ENCODE measurements at places on chromosomes 1 and 21. TPM values are rescaled to one million over a fixed set of nuclear protein-coding genes. Genes with fewer than 3 reads are reported as not detected.

RNU1-2 gene
- total RNA-seq = not detected

DNA sequence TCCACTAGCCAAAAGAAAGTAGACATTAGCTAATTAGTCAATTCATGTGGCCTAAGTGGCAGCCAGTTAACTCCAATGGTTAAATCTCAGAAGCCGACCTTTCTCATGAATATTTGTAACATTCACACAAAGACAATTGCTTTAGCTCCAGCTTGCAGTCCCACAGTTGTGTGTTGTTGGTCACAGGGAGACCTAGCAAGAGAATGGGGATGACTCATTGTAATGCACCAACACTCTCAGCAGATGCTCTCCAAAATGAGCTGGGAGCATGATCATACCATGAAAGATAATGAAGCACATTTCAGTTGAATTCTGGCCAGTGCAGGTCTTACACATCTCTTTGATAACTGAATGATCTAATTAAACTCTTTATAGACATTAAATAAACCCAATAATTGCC, 160.4 kb downstream of the HLX start:
- no peak for DNase-seq

RNASEL gene
- 5.0 TPM for total RNA-seq

HMGCS2 gene
- total RNA-seq = not detected

- no peak for DNase-seq
Observed at GRCh38 chr1:98906809-98907208, 97.9 kb downstream of the PLPPR5 start.

- no peak for DNase-seq
Observed at GRCh38 chr1:46757247-46757955, 38.5 kb upstream of the EFCAB14 start.

PGLYRP3 gene
- total RNA-seq = not detected

DNA sequence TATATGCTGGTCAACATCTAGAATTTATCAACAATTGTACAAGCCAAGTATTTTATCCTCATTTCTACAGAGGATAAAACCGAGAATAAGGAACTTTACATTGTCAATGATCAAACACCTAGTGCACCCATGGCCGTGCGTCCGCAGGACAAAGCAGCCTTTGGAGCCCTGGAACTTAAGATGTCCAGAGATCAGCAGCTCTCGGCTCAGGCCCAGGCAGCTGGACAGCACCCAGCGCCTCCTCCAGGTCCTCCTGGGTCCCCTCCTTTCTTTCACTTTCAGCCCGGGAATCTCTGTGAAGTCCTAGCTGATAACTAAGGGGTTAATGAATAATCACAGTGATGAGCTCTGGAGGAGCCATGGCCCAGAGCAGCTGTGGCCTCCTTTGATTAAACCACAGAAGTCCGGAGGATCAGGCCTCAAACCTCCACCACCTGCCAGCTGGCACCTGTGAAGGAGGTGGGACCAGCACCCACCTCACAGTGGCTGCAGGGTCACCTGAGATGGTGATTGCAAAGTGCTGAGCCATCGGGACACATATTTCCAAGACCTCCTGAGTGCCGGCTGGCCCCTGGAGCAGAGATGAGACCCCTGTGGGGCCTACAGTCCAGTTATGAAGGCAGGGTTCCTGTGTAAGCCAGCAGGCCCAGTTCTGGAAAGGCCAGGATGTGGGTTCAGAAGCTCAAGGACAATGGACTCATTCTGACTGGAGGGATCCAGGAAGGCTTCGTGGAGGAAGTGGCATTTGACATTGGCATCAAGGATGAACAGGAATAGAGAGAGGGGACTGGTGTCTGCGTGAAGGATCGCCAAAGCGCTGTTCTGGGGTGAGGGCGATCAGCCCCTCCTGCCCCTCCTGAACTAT, 11.6 kb upstream of the SAMD11 start:
- DNase-seq = no peak

HOOK1 gene
- 5.5 TPM for total RNA-seq

GRCh38 chr1:179632868-179633267, 41.2 kb downstream of the TDRD5 start:
- no peak for DNase-seq

- DNase-seq = no peak
Observed at GRCh38 chr1:223258751-223259198, 105.2 kb downstream of the SUSD4 start.

DNA sequence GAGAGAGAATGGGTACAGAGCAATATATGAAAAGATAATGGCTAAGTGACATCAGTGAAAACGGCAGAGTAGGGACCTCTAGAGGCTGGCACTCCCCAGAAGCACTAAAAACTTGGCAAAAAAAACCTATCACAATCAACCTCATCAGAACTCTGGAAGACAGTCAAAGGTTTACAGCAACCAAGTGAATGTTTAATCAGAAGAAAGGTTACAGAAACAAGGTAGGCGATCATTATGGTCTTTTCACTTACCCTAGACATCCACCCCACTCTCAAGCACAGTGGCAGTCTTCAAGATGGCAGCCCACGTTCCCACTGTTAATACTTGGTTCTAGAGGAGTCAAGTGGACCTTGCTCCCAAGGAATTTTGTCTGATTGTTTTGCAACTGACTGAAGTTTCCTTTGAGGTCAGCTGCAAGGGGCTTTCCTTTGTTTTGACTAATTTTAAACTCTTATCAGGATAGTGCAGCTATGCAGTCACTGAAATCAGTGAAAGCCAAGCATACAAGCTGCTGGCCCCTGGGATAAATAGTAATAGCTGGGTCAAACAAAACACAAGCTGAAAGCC, 7.2 kb downstream of the KIFAP3 start:
- DNase-seq = peak; percentile 89

NOS1AP gene
- not detected for total RNA-seq

DNA sequence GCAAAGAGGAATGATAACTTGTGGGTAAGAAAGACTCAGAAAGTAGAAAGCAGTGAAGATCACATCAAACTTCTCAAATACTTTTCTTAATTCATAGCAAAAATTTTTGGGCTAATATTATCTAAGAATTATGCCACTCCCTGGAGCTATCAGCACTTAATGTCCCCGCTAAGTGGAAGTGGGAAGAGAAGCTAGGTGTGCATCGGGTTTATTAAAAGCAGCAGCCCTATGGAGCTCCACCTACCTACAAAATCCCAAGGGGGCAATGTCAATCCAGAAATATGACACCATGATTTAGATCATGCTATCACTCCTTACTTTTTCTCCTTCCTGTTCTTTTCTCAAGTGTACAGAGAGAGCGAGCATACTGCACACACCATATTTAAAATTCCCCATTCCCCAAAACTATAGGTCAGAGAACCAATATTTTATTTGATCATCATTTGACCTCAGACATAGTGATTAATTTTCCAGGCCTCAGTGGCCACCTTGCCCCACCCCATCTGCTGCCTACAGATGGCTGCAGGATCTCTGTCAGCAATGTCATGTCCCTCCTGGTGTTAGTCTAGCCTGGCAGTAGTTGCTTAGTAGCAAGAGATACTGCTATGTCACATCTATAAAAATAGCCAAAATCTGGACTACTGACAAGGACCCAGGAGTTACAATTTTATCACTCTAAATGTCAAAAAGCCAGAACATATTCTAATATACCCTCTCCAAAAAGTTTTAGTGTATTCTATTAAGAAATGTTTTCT, 66.6 kb downstream of the MAP3K21 start:
- DNase-seq = no peak

- DNase-seq = no peak
Observed at GRCh38 chr1:161007369-161007768, 13.6 kb downstream of the F11R start.

URB1 gene
- total RNA-seq = 9.6 TPM

GRCh38 chr1:4045397-4046010, 145.4 kb upstream of the C1orf174 start:
- no peak for DNase-seq

GBP2 gene
- total RNA-seq = 3.7 TPM

TCHH gene
- total RNA-seq = not detected

- peak; percentile 25 for DNase-seq
Observed at GRCh38 chr1:196393742-196394141, 214.5 kb downstream of the KCNT2 start.

ZSWIM5 gene
- 1.6 TPM for total RNA-seq

DNA sequence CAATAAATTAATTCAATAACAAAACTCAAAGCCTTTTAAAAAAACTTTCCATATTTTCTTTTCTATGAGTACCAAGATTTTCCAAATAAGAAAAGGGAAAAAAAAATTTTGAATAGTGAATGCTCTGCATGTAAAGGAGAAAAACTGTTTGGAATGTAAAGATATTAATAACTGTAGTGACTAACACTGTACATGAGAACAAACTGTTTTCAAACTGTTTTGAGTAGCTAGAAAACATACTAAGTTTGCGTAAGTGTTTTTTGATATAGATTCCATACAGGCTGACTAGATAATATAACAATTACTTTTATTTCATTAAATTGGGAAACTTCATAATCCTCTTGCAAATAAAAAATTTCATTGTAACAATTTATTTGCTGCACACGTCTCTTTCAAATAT, 150.5 kb downstream of the DPYD start:
- no peak for DNase-seq

DNA sequence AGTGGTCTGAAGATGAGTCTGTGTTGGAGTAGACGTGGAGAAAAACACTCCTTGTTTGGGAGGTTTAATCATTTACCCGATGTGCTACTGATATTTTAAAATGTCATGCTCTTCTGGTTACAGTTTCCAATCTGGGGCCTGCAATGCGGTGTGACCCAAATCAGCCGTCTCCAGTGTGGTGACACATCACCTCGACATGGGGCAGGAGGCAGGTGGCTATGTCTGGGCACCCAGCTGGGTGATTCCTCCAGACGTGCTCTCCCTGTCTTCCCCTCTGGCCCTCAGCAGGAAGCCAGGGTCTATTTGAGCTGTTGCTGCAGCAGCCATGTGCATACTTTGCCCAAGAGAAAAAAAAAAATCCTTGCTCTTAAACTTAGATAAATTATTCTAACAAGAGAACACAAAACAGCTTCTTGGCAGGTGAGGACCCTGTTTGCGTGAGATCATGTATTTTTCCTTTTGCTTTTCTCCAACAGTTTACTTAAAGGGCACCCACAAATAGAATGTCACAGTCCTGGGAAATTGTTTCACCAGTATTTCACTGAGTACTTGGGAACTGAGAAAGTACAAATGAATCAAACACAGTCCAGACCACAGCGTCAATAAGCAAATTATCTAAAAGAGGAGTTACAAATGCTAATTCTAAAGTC, 38.9 kb upstream of the MAP10 start:
- peak; percentile 89 for DNase-seq

GRCh38 chr1:94154989-94155388, 34.0 kb upstream of the ABCA4 start:
- no peak for DNase-seq

DNA sequence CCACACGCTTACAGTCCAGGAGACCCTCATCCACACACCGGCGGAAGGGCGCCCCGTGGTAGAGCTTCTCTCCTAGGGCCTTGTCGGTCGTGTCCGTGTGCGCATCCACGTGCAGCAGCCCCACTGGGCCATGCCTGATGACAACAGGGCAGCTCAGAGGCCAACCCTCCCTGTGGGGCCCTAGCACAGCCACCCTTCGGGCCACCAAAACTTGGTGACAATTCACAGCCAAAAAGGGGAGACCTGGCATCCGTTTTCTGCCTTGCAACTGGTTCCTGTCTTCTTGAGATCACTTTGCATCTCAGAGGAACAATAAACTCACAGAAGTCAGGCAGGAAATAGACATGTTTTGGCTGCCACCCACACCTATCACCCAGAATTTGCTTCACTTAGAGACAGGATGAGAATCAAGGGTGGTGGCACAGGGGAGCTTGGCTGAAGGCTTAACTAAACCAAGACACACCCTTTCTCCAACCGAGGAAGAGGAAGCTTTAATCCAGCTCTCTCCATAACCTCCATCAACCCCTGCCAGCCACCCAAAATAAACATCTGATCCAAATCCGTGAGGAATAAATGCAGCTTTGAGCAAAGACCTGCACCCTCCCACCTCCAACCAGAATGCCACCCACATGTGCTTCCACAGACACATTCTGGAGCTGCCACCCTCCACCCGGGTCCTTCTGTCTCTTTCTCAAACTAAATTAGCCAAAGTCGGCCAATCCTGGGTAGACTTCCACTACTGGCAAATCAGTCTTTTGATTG, 5.7 kb downstream of the AGMAT start:
- DNase-seq = no peak

- no peak for DNase-seq
Observed at GRCh38 chr1:10128101-10128765, 82.1 kb upstream of the KIF1B start.

NIT1 gene
- 38.2 TPM for total RNA-seq

S100A8 gene
- total RNA-seq = not detected

DNA sequence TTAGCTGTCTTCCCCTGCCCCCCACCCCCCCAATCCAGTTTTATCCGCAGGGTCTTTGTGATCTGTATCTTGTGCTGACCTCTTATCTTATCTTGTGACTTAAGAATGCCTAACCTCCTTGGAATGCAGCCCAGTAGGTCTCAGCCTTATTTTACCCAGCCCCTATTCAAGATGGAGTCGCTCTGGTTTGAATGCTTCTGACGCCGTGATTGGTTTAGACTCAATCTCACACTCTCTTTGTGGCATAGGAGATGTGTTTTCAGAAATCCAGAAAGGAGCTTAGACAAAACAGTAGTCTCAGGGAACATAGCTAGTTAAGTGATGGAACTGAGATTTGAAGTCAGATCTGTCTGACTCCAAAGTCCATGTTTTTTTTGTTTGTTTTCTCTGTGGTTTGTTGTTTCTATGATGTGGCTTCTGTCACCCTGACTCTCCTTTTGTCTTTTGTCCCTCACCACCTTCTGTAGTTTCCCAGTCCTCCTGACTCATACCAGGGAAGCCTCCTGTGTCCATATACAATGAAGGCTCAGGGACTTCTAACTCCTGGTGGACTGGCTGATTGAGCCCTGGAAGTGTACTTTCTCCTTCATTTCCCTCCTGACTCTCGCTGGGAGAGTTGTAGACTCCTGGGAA, 18.1 kb upstream of the USP24 start:
- DNase-seq = peak; percentile 55

IGFN1 gene
- 65.4 TPM for total RNA-seq

GNAT2 gene
- not detected for total RNA-seq

DNA sequence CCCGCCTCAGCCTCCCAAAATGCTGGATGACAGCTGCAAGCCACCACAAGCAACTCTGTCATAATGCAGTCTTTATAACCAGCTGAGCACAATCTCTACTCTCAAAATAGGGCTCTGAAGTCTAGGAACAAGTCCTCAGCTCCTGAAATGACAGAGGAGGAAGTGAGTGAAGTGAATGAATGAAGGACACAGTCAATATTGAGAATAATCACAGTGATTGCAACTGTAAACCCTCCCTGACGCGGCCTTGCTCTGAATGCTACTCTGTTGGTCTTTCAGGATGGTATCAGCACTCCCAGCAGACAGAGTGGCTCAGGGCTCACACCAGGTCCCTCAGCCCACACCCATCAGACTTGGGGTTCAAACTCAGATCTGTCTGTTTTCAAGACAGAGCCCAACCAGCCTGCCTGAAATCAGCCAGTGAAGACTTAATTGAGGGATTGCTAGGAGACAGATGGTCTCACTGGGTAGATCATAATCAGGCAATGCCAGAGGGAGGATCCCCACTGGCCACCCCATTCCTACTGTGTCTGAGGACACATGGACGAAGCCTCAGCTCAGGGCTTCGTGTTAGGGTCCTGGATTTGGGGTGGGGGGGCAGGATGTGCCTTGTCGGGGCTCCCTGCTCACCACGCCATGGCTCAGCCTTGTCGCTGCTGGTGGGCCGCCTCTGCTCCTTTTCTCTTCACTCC, 20.9 kb downstream of the RNF187 start:
- no peak for DNase-seq

OR2T10 gene
- not detected for total RNA-seq

MRTO4 gene
- 50.5 TPM for total RNA-seq

CROCC gene
- total RNA-seq = 15.7 TPM

- peak; percentile 60 for DNase-seq
Observed at GRCh38 chr1:113390871-113391648, 745 bp downstream of the MAGI3 start.

GRCh38 chr1:200883118-200883517, 10.3 kb downstream of the GPR25 start:
- no peak for DNase-seq
